ENCODE measurements at places on chromosomes 5 and 9. TPM values are rescaled to one million over a fixed set of nuclear protein-coding genes. Genes with fewer than 3 reads are reported as not detected.

Gene ABHD17B
- total RNA-seq: 14.3 TPM

Gene CTNND2
- total RNA-seq: 1.8 TPM

- DNase-seq: no peak
These were observed 178.4 kb downstream of the SMARCA2 start for GRCh38 chr9:2193552-2193951.

DNA sequence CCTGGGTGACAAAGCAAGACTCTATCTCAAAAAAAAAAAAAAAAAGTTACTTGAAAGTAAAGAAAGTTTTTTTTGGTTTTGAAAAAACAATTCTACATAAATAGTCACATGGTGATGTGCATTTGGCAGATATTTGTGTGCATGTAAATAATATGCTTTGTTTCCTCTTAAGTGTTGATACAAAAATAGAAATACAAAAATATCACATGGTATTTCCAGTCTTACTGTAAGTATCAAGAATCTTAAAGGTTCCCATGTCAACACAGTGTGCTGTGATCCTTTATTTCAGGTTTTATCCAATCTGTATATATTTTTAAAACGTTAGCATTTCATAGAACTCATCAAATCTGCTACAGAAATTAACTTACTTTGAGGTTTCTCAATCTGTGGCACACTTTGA is 521.9 kb downstream of the TLE4 start:
- no peak for DNase-seq

DNA sequence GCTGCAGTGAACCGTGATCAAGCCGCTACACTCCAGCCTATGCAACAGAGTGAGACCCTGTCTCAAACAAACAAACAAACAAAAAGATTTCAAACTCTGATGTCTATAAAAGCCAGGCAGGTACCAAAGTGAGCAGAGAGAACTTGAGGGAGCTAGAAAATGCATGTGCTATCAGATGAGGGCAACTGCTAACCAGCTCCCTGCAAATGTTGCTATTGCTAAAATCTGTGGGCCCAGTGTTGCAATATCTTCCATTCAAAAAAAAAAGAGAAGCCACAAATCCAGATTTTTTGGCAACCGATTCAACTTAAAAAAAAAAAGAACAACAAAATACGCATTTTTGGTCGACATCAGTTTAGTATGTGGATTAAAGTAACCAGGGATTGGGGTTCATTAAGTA is 5.5 kb downstream of the UBE2D2 start:
- no peak for DNase-seq

GRCh38 chr5:102794047-102794446 is 38.9 kb downstream of the PAM start:
- no peak for DNase-seq

Data from mesenteric fat pad (tissue), 1 donor.